ENCODE measurements at places on chromosomes 4 and X.

DNA sequence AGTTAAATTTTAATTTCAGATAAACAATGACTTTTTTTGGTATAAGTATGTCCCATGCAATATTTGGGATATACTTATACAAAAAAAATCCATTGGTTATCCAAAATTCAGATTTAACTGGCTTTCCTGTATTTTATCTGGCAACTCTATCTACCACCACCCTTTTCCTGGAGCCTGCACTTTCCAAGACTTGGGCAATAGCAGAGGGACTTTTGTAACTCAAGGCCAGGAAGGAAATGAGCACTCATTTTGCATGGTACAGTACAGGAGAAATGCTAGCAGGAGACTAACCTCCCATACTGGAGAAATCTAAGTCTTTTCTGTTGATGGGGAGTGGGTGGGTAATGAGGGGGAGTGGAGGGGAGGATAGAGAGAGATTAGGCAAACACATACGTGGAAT, 37.7 kb upstream of the PLAC1 start:
- no peak for DNase-seq

DNA sequence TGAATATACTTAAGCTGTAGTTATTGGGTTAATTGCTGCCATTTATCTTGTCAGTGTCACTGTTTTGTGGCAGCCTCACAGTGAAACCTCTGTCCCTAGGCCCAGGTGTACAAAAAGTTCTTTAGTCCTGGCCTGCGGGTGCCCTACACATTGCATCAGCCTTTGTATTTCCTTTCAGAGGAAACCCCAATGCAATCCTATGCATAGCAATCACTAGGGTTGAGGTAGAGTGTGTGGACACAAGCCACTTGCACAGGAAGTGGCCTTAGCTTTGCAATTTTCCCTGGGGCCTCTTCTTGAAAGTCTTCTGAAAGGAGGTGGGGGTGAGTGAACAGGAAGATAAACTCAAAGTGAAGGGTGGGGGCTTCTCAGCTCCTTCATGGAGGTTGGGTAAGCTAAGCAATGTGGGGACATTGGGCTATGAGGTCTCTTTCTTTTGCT, 27.8 kb downstream of the VSIG4 start:
- DNase-seq: no peak

- no peak for DNase-seq
Observed at GRCh38 chr4:5735463-5735862, 24.5 kb downstream of the EVC start.

- DNase-seq: peak; percentile 16
Observed at GRCh38 chr4:110361921-110362320, 114.0 kb upstream of the ENPEP start.

DNA sequence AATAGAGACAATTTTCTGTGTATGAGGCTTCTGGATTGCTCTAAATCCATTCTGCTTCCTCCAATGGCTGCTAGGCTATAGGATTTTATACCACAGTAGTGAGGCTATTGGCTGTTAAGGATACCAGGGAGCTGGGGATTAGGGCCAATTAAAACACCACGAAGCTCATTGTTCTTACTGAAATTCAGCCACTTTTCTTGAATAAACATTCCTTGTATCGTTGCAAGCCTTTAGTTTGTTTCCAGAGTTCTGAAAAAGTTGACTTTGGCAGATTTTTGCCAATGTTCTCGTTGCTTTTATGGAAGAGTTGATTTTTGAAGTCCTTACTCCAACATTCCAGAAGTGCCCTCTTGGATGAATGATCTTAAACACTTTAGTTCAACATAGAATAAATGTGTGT, 238.4 kb upstream of the TEX13A start:
- DNase-seq: no peak

DNA sequence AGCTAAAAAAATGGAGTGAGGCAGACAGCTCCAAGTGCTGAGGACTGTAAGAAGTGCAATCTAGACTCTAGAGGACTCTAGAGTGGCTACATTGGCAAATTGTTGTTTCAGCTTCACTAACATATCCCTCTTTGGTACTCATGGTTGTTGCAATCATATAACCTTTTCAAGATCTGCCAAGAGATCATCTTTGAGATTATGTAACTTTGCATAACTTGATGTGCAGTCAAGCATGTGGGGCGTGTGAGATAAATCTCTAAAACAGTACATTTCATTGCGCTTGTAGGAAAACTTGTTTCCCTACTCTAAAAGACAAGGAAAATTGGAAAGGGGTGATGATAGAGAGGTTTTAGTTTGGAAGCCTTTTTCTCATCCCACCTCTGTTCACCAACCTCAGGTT, 11.2 kb upstream of the BRS3 start:
- DNase-seq: no peak

GRCh38 chr4:157014621-157015591, 43.3 kb upstream of the PDGFC start:
- DNase-seq: peak; percentile 12

- no peak for DNase-seq
Observed at GRCh38 chr4:92101737-92102172, 202.0 kb upstream of the GRID2 start.

- DNase-seq: peak; percentile 11
Observed at GRCh38 chrX:17944833-17945497, 83.9 kb upstream of the RAI2 start.

DNA sequence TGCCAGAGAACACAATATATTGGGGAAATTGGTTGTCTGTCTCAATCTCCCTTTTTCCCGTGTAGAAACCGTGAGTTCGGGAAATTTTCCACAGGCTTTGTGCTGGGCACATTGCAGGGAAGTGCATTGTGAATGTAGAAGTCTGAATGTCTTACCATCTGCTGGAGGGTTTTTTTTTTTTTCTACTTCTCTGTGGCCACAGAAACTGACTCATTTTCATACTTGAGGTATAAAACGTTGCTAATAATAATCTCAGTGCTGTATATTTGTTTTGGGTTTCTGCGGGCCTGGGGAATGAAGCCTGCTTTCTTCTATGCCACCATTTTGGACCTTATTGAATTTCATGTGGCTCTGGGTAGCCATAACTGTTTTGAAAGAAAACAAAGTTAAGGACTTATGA, 1001.2 kb downstream of the STIM2 start:
- no peak for DNase-seq

DNA sequence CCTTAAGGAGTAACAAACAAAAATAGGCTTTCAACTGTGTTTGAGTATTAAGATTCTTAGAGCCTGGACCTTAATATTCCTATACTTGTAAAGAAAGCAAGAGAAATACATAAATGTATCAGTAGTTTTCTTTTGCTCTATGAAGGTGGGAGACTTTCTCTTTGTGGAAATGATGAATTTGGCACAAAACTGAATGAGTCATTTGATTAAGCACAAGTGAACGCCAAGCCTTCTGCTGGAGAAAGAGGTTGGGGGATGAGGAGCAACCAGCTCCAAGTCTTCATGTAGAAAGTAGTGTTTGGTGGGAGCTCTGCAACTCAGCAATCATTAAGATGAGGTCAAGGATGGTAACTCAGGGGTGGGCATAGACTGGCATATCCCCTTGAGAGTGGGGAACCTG, 49.6 kb downstream of the MEPE start:
- no peak for DNase-seq

DNA sequence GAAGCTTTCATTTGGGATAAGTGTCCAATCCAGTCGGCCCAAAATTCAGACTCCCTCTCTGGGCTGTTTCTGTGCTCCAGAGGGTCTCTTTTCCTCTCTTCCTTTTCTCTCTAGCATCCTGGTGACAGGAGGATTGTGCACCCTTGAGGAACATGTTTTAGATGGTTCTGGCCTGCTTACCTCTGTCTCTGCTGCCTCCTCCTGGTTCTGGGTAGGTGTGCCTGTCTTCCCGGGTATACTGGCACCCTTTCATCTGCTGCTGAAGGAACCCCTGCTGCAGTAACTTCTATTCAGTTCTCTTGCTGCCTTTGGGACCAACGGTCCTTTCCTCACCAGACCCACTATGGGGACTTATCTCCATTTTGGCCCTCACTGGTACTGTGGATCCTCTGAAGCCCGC, 53.2 kb downstream of the HMGB2 start:
- DNase-seq: no peak

- peak; percentile 82 for DNase-seq
Observed at GRCh38 chr4:36244257-36245082, at the start of gene ARAP2. Gene ARAP2 (minus strand): TSS chr4:36244514. CDS start chr4:36229486, 15,028 bp downstream.

- DNase-seq: no peak
Observed at GRCh38 chrX:41144873-41145272, 59.6 kb downstream of the USP9X start.

DNA sequence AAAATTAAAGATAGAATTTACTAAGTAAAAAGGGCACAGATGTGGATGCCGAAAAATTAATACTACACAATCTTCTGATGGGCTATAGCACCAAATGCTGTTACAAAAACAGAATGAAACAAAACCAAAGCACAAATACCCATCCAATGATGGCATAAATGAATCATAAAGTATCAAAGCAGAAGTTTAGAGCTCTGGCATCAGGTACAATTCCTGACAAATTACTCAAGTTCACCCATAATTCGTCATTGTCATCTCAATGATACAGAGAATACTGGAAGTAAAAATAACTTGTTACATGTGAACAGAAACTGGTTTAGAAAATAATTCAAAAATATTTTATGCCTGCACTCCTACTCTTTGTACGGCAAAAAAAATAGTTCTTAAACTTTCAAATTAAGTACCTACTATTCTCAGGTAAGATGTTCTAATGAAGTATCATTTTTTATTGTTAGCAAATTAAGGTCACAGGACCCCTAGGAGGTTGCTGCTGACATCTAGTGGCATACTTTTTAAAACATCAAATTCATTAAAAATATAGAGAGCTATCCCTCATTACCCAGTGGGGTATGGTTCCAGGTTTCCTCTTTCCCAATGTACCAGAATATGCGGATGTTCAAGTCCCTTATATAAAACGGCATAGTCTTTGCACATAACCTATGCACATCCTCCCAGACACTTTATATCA, 126.1 kb downstream of the INPP4B start:
- no peak for DNase-seq

GRCh38 chrX:51456246-51456645, 40.1 kb downstream of the NUDT11 start:
- no peak for DNase-seq

GRCh38 chr4:83906561-83906960, 370.7 kb downstream of the GPAT3 start:
- DNase-seq: no peak

GRCh38 chr4:103673983-103674382, 45.8 kb downstream of the TACR3 start:
- no peak for DNase-seq

DNA sequence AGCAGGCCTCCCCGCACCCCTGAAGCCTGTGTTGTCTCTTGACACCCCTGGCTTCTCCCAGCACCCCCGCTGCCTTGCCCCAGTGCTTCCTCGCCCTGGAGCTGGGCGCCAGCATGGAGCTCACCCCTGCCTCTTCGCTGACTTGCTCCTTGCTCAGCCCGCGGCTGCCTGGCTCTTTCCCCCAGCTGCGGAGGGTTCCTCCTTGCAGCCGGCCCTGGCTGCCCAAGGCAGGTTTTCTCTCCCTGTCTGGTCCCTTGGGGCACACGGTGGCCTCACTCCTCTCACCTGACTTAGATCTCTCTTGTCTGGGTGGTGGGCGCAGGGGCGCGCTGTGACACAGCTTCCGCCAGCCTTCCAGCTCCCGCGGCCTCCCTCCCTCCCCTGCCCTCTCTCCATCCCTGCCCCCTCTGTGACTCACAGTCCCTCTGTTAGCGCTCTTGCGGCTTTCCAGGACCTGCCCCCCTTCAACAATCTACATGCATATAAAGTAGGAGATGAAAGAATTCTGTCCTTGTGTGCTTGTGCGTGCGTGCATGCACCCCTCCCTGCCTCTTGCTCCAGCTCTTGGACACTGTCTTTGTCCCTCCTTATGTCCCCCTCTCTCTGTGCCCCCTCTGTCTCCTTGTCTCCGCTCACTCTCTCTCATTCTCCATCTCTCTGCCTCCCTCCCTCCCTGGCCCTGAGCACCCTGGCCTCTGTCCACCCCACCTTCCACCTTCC, 2.2 kb downstream of the PLXNB3 start:
- DNase-seq: peak; percentile 60

- no peak for DNase-seq
Observed at GRCh38 chr4:61079976-61080375, 120.2 kb upstream of the ADGRL3 start.

GRCh38 chr4:146134761-146135445, 40.6 kb upstream of the LSM6 start:
- no peak for DNase-seq

DNA sequence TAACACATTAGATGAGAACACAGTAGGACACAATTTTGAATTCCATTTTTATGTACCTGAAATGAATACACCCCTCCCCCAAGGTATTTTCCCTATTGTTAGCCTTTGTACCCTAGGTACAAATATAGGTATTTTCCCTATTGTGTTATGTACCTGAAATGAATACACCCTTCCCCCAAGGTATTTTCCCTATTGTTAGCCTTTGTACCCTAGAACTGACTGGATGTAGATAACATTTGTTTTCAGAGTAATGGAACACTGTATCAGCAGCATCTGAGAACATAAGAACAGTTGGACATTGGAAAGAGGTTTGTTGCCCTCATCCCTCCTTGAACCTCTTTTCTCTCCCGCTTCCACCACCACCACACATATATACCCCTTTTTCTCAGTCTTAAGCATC, 37.6 kb downstream of the YIPF6 start:
- no peak for DNase-seq

GRCh38 chr4:38612646-38613414, 51.2 kb upstream of the KLF3 start:
- no peak for DNase-seq

GRCh38 chrX:6460893-6461490, 73.9 kb downstream of the VCX3A start:
- no peak for DNase-seq

DNA sequence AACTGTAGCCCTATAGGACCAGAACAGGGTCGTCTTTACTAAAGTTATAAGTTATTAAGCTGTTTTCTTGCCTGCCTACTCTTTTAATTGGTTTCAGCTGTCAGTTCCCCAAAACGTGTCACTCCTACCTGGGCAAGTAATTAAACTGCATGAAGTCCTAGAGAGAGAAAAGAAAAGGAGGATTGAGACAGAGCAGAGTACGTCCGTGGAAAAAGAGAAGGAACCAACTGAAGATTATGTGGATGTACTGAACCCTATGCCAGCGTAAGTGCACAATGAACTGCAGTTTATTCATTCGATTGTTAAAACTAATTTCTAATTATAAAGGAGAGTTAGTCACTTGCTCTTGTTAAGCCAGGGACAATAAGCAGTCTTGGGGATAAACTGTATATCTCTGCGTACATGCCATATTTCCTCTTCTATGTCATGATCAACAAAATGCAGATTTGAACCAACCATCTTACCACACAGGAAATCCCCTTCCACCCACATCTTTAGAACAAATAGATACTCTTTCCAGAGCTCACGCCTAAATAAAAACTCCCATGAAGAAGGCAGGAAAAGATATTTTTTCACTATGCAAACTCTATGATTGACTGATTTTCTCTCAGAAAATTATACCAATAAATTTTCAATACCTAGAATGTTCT, 22.8 kb downstream of the STAP1 start:
- DNase-seq: no peak

- DNase-seq: no peak
Observed at GRCh38 chrX:87616371-87616770, 98.8 kb downstream of the KLHL4 start.
